ENCODE measurements at places on chromosomes 4 and X.

DNA sequence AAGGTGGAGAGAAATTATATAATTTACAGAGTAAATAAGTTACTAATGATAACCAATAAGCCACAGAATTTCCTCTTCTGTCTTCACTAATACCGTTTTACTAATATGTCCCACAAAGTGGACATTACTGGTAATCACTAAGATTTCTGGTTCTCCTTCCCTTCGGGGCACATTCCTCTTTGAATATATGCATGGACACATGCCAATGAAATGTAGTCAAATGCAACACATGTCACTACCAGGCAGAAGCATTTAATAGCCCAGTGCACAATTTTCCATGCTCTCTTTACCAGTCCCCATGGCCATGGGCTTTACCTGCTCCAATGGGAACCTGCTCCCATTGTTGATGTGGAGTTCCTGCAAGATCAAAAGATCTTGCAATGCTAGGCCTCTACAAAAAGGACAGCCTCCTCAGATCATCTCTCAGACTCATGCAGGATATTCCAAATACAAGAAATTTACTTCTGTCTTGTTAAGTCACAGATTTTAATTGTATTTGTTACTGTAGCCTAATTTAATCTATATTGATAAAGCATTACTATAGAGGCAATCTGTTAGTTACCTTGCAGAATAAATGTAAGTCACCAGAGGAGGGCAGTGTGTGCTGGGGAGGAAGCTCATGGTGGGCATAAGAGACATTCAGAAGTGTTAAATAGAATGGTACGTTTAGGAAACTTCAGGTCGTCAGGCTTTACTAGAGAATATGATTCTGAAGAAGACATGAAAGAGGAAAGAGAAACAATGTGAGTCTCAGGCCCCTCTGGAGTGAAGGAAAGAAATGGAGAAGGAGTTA lies 37.1 kb upstream of the INPP4B start:
- no peak for DNase-seq

GRCh38 chrX:14476205-14476604 lies 53.1 kb upstream of the GLRA2 start:
- no peak for DNase-seq

DNA sequence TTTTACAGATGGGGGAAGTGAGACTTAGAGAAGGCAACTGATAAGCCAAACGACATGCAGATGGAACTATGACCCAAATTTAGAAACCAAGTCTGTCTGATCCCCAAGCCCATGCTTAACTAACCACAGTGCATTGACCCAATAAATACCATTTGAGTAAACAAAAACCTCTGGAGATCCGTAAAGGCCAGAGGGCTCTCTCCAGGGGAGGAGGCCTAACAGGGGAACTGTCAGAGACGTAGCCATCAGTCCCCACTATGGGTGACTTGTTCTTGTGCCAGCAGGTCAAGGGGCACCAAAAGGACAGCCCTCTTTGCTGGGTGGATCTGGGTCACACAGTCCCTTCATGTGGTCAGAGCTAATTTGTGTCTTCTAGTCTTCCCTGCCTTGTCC lies 420.2 kb downstream of the BCOR start:
- DNase-seq = no peak

GRCh38 chr4:60452266-60452665 lies 747.9 kb upstream of the ADGRL3 start:
- no peak for DNase-seq

- DNase-seq = no peak
Measured at GRCh38 chrX:72262077-72262476, 15.0 kb downstream of the RPS4X start.

- DNase-seq = no peak
Measured at GRCh38 chr4:57211131-57211530, 100.9 kb upstream of the IGFBP7 start.

DNA sequence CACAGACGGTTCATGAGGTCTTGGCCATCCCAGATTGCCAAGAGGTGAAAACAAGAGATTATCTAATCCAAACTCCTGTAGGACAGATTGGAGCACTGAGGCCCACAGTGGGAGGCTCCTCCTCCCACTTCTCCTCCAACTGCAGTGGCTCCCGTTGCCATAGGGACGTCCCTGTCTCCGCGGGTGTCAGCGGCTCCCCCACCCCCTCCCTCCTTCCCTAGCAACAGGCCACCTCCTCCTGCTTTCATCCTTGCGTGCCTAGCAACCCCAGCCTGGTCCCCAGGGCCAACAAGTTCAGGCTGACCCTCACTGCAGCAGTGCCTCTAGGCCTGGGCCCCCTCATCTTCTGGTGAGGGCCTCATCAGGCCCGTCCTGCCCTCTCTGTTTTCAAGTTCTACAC lies 6.8 kb upstream of the IQSEC2 start:
- no peak for DNase-seq

- DNase-seq = no peak
Measured at GRCh38 chrX:38151441-38151840, 69.2 kb downstream of the SRPX start.

DNA sequence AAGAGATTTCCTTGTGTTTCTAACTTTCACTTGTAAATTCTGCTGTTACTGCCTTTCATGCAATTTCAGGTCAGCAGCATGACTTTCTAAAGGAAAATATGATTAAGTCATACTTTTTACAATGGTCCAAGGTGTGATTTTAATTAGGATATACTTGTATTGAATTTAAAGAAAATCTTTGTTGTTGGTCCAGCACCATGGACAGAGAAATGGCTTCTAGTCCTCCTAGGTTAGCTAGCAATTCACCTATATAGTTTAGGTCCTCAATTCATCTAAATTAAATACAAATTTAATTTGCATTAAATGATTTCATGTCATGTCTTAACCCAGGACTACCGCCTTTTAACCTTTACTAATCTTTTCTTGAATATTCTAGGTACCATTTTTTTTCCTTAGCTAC lies 304.9 kb upstream of the RPS6KA3 start:
- DNase-seq = no peak

GRCh38 chrX:74420196-74421035 lies 877 bp upstream of the SLC16A2 start:
- DNase-seq = peak; percentile 11

DNA sequence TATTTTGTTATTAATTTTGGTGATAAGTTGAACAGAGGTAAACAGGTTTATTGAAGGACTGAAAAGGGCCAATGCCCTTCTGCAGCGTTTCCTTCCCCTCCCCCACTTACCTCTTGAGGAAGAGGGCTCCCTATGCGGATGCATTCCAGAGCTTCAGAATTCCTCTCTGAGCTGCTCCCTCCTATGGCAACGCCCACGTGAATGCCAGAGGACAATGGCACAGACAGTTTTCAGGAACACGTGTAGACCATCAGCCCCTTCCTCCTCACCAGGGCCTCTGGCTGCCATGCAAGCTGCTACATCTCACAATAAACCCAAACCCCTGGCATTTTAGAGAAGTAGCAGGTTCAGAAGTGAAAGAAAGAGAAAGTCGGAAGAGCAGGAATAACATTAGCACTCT lies 127.9 kb downstream of the CHRDL1 start:
- DNase-seq = peak; percentile 13

DNA sequence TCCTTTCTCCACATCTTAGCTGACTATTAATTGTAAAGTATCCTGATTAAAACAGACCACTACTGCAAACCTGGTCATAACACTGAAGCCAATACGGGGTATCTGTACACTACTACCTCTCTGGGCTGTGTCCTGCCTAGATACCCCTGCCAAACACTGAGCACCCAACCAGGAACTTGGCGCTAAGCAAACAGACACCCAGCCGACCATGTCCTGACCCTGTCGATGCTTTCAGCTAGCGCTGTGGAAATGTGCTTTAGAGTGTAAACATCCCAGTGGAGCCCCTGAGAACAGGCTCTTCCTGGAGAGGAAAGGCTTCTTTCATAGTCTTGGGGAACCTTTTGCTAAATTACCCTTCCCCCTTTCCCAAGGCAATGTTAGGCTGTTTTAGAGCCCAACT lies 52.9 kb downstream of the CCNG2 start:
- DNase-seq = no peak

- no peak for DNase-seq
Measured at GRCh38 chr4:175716961-175717360, 95.1 kb downstream of the GPM6A start.

GRCh38 chr4:22129454-22130029 lies 181.0 kb upstream of the KCNIP4 start:
- DNase-seq = peak; percentile 49

DNA sequence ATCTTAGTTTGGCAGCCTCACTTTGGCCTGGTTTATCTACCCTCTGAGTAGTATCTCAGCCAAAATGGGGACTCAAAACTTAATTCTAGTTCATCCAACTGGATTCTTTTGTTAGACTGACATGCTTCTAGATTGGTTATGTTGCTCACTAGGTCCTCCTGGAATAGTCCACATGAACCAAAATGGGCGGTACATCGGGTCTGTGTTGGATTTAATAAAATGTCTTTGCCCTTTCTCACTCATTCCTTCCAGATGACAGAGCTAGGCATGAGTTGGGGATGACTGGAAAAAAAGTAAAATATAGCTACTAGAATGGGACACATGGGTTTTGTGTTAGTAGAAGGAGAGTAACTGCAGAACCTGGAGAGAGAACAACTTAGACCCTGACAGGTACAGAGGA lies 247.9 kb downstream of the CCSER1 start:
- DNase-seq = no peak

DNA sequence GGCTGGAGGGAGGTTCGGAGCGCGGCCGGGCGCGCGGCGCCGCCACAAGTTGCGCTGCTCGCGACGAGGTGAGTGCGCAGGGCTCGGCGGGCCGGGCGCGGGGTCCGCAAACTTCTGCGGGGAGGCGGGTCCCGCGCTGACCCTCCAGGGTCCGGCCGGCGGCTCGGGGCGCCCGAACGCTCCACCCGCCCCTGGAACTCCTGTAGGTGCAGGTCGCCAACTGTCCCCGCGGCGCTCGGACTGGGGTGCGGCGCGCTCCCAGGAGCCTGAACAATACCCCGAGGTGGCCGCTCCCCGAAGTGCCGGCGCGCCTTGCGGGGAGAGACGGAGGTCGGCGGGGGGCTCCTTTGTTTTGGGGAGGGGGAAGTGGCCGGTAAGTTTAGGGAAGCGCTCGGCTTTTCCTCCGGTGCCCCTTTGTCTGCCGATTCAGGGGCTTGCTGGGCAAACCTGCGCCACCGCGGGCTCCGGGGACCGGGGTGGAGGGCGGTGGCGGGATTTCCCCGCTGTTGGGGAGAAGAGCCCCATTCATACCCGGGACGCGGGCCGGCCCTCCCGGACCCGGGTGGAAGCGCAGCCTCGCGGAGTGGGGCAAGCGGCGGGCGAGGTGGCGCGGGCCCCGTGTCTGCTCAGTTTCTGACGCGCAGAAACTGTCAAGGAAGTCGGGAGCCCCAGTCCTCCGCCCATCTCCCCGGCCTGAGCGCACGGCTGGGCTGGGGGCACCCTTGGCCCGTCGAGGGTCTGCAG lies 694 bp downstream of the TBL1X start:
- no peak for DNase-seq

GRCh38 chr4:138775890-138776289 lies 239.7 kb upstream of the NOCT start:
- DNase-seq = no peak

DNA sequence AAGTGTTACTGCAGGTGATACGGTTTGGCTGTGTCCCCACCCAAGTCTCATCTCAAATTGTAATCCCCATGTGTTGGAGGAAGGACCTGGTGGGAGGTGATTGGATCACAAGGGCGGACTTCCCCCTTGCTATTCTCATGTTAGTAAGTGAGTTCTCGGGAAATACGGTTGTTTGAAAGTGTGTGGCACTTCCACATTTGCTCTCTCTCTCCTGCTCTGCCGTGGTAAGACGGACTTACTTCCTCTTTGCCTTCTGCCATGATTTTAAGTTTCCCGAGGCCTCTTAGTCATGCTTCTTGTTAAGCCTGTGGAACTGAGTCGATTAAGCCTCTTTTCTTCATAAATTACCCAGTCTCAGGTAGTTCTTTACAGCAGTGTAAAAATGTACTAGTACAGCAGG lies 65.2 kb upstream of the SLC7A11 start:
- no peak for DNase-seq

DNA sequence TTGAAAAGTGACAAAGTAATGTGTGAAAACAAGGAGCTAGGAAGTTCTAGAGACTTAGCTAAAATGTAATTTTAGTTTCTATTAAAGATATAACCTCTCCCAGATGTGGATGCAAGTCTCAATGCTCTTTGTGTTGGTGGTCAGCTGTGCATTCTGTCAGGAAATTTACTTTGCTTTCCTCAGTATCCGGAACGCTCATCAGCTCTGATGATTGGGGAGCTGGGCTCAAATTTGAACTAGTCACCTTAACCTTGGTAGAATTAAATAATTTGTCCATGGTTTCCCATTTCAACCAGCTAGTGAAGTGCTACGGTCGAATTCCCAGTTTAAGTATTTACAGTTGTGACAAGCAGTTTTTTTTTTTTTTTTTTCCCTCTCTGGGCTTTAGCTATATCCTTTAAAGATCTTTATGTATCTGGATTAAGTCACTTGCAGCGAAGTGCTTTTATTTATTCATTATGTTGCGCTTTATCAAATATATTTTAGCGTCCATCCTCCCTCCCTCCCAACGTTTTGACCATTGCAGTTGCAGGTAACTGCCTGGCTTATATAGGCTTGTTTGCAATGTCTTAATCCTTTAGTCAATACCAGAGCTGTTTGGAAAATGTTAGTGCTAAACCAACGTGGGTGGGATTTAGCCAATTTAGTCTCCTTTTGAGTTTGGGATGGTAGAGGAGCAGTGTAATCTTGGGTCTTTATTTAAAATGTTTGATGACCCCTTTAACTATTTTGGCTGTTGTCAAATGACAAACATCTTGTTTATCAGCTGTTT lies 2.1 kb downstream of the OGT start:
- DNase-seq = no peak

- no peak for DNase-seq
Measured at GRCh38 chr4:104206784-104207183, 287.9 kb downstream of the CXXC4 start.

DNA sequence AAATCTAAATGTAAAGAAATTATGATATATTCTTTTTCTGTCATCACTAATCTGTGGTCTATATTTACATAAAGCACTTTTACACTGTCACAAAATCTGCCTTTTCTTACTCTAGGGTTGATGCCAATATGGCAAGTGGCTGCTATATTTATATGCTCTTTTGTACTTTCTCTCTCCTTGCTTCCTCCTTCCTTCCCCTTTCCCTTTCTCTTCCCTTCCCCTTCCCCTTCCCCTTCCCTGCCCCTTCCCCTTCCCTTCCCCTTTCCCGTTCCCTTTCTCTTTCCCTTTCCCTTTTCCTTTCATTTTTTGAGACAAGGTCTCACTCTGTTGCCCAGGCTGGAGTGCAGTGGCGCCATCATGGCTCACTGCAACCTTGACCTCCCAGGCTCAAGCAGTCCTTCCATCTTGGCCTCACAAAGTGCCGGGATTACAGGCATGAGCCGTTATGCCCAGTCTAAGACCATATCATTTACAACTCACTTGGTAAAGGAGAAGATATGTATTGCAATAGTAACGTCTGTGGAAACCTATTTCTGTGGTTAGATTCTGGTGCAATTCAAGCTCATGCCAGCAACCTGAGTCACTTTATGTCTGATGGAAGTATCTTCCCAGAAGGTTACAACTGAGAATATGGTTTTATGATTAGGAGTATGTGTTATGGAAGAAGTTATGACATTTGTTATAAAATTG lies 13.9 kb upstream of the PLAC8 start:
- peak; percentile 57 for DNase-seq

Measured in kidney glomerular epithelial cell (primary cell).